ENCODE measurements at places on chromosomes 4 and X. TPM values are rescaled to one million over a fixed set of nuclear protein-coding genes. Genes with fewer than 3 reads are reported as not detected.

The FAM47A gene
- total RNA-seq = not detected

The NAP1L5 gene
- 30.0 TPM for total RNA-seq

The ZGRF1 gene
- total RNA-seq = 31.9 TPM

The COL4A6 gene
- 6.3 TPM for total RNA-seq

The NEUROG2 gene
- total RNA-seq = 13.1 TPM

The TMEM128 gene
- 31.3 TPM for total RNA-seq

The CACNA1F gene
- not detected for total RNA-seq

The POF1B gene
- not detected for total RNA-seq

The HELQ gene
- 22.5 TPM for total RNA-seq

The ODAPH gene
- total RNA-seq = not detected

The IL1RAPL2 gene
- total RNA-seq = 12.8 TPM

The CSN1S1 gene
- total RNA-seq = not detected

The JADE3 gene
- total RNA-seq = 11.0 TPM

The PABPC1L2B gene
- not detected for total RNA-seq

The SPOCK3 gene
- total RNA-seq = 10.3 TPM

The SRPK3 gene
- not detected for total RNA-seq

The ZNF711 gene
- 148 TPM for total RNA-seq

The MSL3 gene
- 35.4 TPM for total RNA-seq

The DMP1 gene
- total RNA-seq = not detected

The SPANXA1 gene
- not detected for total RNA-seq

The STOX2 gene
- 48.5 TPM for total RNA-seq

The ZAR1 gene
- total RNA-seq = 0.94 TPM

The SNCA gene
- total RNA-seq = 69.5 TPM

The OTUD6A gene
- not detected for total RNA-seq

The MOB1B gene
- 42.3 TPM for total RNA-seq

The SLC25A53 gene
- 17.5 TPM for total RNA-seq

The ATOH1 gene
- not detected for total RNA-seq

The CABS1 gene
- total RNA-seq = not detected

The ADRA2C gene
- 2.2 TPM for total RNA-seq

The NOX1 gene
- not detected for total RNA-seq

The SYN1 gene
- 27.9 TPM for total RNA-seq

The SMIM31 gene
- not detected for total RNA-seq

The PHOX2B gene
- not detected for total RNA-seq
